ENCODE measurements at places on chromosomes 2 and 18.
A peak's percentile ranks its signal among the peaks of the same experiment; 100 is the strongest.

- DNase-seq: no peak
Measured at GRCh38 chr2:65278531-65278981, 50.9 kb downstream of the ACTR2 start.

- DNase-seq: peak; percentile 52
Measured at GRCh38 chr2:2253172-2254016, 77.7 kb downstream of the MYT1L start.

- no peak for DNase-seq
Measured at GRCh38 chr18:2824865-2825264, 21.9 kb upstream of the EMILIN2 start.

DNA sequence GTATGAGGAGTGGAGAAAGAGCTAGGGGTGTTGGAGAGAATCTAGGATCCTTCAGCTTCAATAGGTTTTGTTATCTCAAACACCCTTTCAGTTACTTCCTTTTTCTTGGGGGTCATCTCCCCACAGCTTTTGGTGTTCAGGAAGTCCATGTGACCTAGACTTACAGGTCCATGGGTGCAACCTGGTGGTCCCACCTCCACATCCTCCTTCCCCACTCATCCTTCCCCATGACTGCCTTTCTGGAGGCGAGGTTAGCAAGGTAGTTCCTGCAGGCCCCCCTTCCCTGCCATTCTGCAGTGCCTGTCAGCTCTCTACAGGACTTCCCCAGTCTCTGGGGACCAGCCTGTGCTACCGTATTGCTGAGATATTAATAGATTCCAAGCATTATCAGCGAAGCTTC is 107.6 kb downstream of the TMEM17 start:
- no peak for DNase-seq

DNA sequence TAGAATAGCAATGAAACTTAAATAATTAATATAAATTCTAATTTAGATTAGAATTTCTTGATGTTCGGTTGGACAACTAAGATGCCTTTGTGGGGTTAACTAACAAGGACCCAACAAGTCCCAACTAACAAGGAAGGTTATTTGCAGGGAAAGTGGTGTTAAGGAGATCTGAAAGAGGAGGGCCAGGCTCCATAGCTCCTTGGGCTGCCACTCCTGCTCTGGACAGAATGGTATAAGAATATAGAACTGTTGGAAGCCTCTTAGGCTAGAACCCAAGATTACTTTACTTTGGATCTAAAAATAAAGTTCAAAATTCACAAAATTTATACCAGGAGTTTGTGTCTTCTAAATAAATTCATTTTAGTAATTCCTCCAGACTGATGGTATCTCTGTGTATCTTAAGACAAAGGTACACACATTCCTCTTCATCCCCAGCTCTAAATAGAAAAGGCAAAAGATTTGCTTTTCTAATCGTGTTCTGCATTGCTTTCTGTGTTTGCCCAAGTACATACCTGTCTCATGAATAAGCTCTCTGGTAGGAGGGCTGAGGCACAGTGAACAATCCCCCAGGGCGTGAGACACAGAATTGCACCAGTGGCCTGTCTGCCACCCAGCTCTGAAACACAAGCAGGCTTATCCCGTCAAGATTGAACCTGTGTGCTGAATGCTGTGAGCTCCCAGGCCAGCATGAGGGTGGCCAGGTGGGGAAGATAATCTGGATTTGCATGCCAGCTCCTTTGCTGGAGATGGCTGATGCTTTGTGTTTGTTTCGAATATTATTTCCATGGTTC is 176.0 kb downstream of the ACKR3 start:
- DNase-seq: no peak

DNA sequence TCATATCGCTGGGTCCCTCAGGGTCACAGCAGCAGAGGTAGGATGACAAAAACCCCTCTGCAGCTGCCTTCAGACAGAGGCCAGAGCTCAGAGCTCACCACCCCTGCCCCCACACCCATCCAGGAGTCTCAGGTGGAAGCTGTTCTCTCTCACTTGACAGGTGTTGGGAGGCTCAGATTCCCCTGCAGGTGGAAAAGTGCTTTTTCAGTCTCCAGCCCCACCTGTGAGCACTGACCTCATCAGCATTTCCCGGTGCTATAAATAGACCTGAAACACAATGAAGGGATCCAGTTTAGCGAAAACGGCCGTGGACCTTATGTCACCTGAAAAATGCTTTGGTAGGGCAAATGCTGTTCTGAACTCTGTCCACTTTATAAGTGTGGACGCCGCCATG is 254.9 kb downstream of the NDUFA10 start:
- no peak for DNase-seq

GRCh38 chr2:26345283-26345544 is 729 bp upstream of the SELENOI start:
- no peak for DNase-seq

DNA sequence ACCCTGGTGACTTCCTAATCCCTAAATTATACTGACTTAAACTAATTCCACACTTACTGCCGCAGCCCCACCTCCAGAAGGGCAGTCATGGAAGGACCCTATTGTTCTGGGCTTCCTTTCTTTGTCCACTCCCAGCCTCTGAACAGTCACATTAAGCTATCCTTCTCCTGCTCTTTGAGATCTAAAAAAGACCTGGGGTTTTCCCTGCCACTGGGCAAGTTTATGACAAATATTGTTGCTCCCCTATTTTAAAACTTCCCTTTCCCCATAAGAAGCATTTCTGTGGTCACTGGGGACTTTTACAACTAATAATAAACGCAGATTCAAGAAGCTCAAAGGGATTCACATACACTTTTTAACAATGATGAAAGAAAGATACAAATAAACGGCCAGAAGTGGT is 47.2 kb upstream of the XPO1 start:
- peak; percentile 20 for DNase-seq

DNA sequence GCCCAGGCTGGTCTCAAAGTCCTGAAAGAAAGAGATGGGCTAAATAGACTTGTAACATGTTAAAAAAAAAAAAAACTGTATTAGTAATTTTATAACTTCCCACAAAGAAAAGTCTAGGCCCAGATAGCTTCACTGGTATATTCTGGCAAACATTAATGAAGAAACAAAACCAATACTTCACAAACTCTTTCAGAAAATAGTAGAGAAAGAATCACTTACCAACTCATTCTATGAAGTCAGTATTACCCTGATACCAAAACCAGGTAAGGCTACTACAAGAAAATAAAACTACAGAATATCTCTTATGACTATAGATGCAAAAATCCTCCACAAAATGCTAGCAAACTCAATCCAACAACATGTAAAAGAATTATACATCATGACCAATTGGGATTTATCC is 59.9 kb upstream of the ODC1 start:
- DNase-seq: no peak

DNA sequence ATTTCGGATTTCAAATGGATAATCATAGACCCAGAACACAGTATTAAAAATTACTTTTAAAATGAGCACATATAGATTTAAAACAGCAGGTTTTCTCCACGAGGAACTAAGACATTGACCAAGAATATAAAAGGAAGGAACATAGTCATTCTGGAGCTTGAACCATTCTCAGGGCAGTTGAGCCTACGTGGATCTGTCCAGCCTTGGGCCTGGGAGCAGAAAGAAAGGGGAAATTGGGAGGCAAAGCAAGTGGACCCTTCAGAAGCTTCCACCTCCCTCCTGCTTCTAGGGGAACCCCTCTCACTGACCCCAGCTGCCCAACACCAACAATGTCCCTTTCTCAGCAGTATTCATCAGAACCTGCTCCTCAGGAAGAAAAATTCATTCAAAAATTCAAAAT is 31.4 kb upstream of the TTC39C start:
- no peak for DNase-seq

GRCh38 chr2:22478329-22478728 is 906.6 kb upstream of the KLHL29 start:
- DNase-seq: no peak

DNA sequence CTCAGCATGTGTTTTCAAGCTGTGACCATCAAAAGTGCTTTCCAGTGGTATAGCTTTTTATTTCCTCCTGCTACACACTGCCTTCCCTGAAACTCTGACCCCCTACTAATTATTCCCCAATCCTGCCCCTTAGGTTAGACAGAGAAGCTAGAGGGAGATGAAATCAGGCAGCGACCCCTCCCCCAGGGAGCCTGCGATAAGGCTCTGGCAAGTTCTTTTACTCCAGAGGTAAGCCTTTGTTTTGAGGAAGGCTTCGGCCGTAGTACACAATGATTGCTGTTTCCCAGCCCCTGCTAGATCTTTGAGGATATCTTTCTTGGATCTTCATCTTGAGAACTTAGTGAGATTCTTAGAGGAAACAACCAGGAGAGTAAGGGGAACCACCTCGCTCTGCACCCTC is 33.5 kb upstream of the NOL4 start:
- DNase-seq: peak; percentile 95

DNA sequence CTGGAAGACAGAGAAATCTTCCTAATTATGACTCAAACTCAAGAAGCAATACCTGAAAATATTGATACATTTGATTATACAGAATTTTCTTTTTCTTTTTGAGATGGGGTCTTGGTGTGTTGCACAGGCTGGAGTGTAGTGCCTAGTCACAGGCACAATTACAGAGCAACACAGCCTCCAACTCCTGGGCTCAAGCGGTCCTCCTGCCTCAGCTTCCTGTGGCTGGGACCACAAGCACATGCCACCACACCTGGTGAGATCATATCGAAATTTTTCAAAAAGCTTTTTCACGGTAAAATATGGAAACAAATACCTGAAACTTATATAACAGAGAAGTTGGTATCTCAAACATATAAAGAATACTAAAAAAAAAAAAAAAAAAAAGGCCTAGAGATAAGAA is 27.9 kb downstream of the TGFBRAP1 start:
- DNase-seq: no peak

DNA sequence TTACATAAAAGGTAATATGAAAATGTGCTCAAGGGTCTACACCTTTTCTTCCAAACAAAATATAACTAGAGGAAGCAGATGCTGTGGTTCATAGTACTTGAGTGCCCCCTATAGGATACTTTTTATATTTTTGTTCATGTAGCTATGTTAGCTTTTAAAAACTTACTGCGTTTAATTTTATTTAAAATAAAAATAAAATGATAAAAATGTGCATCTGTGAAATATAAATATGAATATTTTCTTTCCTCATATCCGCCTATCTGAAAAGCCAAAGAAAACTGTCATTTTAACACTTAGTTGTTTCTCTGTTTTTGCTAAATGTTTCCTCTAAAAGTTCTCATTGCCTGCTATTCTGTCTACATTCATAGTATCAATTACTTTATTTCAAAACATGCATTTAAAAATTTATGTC is 9.6 kb upstream of the LRP1B start:
- peak; percentile 25 for DNase-seq

GRCh38 chr2:149625671-149626070 is 38.1 kb upstream of the MMADHC start:
- DNase-seq: no peak

DNA sequence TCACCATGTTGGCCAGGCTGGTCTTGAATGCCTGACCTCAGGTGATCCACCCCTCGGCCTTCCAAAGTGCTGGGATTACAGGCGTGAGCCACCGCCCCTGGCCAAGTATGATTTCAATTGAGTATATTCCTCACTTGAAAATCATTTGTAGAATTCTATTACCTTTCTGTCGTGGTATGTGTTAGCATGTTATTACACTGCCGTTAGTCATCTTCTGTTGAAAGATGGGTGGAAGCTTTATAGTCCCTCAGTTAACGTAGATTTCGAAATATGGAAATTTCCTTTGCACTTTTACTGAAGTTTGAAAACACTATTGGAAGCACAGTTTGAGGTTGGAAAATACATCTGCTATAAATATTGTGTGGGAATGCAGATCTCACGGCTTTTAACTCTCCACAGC is 14.7 kb downstream of the NIFK start:
- DNase-seq: no peak

- no peak for DNase-seq
Measured at GRCh38 chr18:45165871-45166270, 449.4 kb upstream of the SLC14A2 start.

DNA sequence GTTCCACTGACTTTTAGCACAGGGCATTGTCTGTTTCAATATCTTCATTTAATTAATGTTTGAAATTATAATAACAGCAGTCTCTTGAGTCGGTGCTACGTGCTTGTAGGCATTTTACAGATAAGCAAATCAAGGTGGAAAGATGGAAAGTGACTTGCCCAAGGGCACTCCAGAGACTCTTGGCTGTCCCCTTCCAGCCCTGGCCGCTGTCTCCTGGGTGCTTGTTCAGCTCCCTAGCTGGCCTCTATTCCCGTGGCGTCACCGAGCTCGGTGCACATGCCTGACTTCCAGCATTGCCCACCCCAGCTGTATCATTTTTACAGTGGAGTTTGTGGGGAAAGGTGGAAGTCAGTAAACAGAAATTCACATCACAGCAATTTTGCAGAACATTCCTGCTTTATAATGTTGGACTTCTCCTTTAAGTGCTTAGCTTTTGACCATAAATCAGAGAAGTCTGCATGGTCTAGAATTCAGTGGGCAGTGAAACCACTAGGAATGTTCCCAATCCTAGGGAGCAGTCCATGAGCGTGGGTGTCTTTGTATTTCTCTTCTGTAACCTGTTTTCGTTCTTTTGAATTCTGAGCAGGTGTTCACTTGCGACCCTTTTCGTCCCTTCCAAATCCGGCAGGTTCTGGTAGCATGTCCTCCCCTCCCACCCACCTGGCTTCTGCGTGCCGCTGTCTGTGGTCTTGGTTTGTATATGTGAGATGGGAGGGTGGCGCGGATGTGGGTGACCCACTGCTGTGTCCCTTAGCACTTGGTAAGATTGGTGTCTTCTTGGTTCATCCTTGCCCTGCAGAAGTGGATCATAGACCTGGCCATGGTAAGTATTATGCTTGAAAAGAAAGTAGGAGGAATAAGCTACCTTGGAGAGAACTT is 8.4 kb downstream of the SLC66A3 start:
- no peak for DNase-seq

- no peak for DNase-seq
Measured at GRCh38 chr2:51301381-51301780, 269.4 kb upstream of the NRXN1 start.

GRCh38 chr18:34220081-34220815 is 4.5 kb downstream of the NOL4 start:
- peak; percentile 29 for DNase-seq

DNA sequence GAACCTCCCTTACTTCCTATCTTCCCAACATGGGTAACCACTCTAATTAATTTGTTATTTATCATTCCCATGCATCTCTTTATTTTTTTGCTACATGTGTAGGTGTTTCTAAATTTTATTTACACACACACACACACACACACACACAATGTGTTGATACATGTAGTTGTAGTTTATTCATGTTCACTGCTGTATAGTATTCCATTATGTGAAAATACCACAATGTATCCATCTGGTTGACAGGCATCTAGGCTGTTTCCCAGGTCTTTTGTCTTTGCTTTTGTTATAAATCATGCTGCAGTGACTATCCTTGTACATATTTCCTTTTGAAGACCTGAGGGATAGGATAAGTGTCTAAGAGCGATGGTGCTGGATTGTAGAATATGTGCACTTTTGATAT is 59.7 kb downstream of the ACAA2 start:
- no peak for DNase-seq

DNA sequence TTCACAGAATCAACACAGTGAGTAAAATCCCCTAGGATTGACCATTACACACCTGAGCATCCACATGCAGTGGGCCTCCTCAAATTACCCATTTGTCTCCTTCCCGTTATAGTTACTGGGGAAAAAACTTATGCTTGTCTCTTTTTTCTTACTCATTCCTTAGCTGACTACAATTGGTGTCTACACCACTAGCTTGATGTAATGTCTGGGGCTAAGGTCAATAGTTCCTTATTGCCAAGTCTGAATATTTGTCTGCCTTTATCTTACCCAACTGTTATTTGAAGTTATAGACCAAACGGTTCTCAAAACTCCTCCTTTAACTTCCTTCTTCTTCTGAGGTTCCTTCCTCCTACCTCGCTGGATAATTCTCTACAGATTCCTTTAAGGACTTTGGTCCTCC is 41.9 kb upstream of the TMEM17 start:
- no peak for DNase-seq

GRCh38 chr2:96239091-96239490 is 26.7 kb downstream of the TMEM127 start:
- no peak for DNase-seq
